ENCODE measurements at places on chromosomes 12 and 14. TPM values are rescaled to one million over a fixed set of nuclear protein-coding genes. Genes with fewer than 3 reads are reported as not detected.
A peak's percentile ranks its signal among the peaks of the same experiment; 100 is the strongest.

SERPINA9 gene
- 0.34 TPM for total RNA-seq

DNA sequence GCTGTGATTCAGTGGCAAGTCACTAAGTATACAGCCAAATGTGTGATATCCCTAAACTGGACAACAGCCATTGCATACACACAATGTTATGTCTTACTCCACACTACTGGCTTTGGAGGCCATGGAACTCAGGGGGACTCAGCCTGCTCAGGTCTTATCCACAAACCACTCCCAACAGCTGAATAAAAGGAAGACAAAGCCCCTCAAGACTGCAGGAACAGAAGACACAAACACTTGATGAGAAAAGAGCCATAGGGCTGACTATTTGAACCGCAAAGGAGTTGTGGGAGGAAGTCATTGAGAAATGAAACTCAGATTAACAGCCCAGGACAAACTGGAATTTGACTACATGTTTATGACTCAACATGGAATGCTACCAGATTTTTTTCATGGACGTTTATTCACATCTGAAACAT is 40.9 kb downstream of the PTGER2 start:
- DNase-seq, result peak; percentile 77

DHRS2 gene
- 3.4 TPM for total RNA-seq

DNA sequence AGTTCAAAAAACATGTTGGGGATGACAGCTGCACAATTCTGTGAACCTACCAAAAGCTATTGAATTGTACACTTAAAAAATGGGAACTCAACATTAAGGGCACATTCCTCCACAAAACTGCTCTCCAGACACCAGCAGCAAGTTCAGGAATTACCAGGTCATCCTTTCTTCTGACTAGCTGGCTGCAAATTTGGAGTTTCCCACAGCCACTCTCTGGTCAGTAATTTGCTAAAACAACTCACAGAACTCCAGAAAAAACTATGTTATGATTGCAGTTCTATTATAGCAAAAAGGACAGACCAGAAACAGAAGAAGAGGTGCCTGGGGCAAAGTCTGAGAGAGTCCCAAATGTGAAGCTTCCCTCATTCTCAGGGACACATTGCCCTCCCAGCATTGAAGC is 20.1 kb upstream of the PLEKHD1 start:
- peak; percentile 1 for DNase-seq

DNA sequence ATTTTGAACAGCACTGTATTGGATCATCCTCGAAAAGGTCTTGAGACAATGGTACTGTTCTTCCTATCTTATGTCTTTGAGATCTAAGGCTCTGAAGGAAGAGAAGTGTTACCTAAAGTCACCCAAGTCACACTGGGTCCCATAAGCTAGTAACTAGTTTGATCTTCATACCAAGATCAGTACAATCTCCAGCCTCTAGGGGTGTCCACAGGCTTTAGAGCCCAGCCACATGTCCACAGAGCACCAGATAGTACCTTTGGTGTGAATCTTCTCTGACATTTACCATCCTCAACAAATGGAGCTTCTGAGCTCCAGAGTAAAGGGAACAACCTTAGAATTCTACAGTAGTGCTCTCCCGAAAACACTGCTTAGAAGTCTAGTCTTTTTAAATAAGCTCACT is 78.7 kb downstream of the KSR2 start:
- DNase-seq, result no peak

DNA sequence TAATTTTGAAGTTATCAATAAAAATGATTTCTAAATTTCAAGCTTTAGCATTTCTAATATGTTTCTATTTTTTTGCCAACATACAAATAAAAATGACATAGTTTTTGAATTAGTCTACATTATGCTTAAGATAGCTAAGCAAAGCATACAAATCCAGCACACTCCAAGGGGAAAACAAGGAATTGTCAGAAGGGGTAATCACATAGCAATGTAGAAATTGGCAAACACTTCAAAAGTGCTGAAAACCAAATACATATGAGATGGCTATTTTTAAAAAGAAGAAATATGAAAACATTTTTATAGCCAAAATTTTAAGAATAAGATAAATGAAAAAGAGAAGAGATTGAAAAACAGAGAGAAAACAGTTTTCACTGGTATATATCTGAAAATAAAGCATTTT is 308.0 kb downstream of the SLC6A15 start:
- no peak for DNase-seq

DNA sequence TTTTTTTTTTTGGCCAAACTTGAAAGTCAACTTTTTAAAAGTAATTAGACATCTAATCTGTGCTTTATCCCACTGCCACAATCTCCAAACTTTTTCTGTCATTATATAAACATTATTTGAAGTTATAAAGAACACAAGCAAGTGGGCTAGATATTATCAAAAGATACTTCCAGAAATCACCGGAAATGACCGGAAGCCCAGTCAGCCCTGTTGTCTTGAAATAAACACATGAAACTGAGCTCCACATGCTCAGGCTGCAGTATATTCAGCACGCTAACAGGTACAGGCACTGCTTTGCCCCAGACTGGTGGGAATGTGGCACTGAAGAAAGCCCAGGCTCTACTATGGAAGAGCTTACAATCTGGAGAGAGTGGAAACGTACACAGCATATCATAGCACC is 158.9 kb upstream of the PLEKHG7 start:
- no peak for DNase-seq

GRCh38 chr14:73452341-73453186 is 5.8 kb downstream of the NUMB start:
- DNase-seq, result peak; percentile 90

GRCh38 chr12:2638273-2639019 is 156.3 kb upstream of the FKBP4 start:
- no peak for DNase-seq

- DNase-seq, result no peak
These were observed 78.6 kb downstream of the EML1 start for GRCh38 chr14:99871771-99872170.

RPS29 gene
- total RNA-seq, result 2,235 TPM

- peak; percentile 82 for DNase-seq
These were observed 58.8 kb upstream of the LTA4H start for GRCh38 chr12:96094201-96094600.

REM2 gene
- total RNA-seq, result not detected

IFNG-AS1 gene
- total RNA-seq, result not detected

CLEC6A gene
- not detected for total RNA-seq

DNA sequence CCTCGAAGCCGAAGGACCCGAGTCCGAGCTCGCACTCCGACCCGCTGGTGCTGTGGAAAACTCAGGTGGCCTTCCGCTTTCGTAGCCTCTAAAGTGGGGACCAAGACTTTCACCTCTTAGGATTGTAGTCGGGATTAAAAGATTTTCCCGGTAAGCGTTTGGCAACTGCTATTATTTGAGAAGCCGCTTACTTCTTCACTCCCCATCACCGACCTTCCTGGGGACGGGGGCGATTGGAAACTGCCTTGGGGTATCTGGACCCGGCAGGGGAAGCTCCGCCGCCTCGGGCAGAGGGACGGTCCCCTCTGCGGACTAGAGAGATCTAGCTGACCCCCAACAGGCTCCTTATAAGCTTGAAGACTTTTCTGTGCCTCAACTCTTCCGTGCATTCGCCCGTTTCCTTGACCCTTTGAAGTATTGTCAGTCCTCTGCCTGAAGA is 659 bp downstream of the TRAFD1 start:
- DNase-seq, result no peak

LRRC10 gene
- not detected for total RNA-seq

DNA sequence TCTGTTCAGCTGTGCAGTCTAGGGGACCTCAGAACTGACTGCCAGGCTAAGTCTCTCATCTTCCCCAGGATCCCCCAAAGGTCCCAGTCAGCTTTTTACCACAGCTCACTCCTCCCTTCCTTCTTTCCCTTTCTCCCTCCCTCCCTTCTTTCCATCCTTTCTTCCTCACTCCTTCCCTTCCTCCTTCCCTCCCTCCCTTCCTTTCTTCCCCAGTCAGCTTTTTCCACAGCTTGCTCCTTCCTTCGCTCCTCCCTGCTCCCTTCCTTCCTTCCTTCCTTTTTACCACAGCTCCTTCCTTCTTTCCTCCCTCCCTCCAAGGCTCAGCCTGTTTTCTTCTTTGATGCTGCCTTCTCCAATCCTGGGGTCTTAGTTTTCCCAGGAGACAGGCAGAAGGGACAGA is 39.2 kb downstream of the ATG14 start:
- no peak for DNase-seq

GRCh38 chr12:104166465-104166864 is 28.5 kb upstream of the NFYB start:
- no peak for DNase-seq

SLC25A47 gene
- 0.24 TPM for total RNA-seq

DNA sequence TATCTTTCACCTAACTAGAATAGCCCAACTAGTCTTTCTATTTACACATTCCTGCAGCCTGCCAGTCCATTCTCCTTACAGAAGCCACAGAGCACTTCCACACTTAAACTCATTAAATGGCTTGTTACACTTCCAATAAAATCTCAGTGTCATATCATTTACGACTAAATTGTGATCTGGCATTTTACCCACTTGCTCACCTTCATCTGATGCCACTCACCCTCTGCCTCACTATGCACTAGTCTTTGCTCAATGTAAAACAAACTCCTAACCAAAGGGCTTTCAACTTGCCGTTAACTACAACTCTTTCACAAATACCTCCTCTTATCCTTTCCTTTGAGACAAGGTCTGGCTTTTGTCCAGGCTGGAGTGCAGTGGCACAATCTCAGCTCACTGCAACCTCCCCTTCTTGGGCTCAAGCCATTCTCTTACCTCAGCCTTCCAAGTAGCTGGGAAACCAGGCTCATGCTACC is 24.1 kb downstream of the YAF2 start:
- DNase-seq, result no peak

GRCh38 chr12:75487308-75487707 is 6.8 kb downstream of the GLIPR1 start:
- DNase-seq, result no peak

GRCh38 chr14:92514844-92515514 is 1.4 kb downstream of the RIN3 start:
- no peak for DNase-seq

GRCh38 chr12:100368066-100368465 is 11.2 kb downstream of the SLC17A8 start:
- no peak for DNase-seq

TRPV4 gene
- not detected for total RNA-seq

- no peak for DNase-seq
These were observed 89.3 kb upstream of the DHRS4 start for GRCh38 chr14:23864259-23864658.

TTC9 gene
- 1.1 TPM for total RNA-seq

GRCh38 chr12:133203344-133204263 is 22.3 kb downstream of the ZNF268 start:
- DNase-seq, result no peak

GRCh38 chr12:112936927-112937326 is 1.3 kb upstream of the OAS3 start:
- no peak for DNase-seq

TDRD9 gene
- total RNA-seq, result not detected

SIRT4 gene
- total RNA-seq, result 1.4 TPM

DNA sequence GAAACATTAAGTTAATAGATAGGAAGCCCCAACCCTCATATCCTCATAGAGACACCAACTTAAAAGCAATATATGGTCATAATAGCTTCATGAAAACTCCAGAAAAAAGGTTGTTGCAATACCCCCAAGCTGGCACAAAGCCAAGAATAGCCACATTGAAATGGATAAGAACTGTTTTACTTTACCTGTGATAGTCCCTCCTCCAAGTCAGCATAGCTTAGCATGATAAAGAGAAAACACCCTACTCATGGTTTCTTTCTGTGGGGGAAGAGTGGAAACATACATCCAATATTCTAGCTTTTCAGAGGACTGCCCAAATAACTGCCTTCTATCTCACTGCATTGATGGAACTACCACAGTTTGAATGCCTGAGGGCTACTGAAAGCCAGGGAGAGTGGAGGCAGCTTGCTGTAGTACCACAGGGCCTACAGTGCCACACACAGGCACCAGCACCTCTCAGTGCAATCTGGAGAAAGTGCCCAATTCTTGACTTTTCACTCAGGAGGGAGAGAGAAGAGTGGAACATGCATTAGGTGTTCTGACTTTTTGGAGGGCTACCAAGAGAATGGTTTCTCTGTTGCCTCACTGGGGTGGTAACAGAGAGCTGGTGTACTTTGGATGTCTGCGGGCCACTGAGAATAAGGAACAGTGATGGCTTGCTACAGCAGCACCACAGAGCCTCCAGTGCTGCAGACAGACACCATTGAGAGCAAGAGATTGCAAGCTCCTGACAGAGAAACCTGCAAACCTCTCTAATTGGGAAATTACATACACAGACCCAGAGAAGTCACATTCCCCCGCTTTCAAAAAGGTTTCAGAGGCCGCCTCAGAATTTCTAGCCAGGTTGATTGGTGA is 157.1 kb upstream of the GARIN2 start:
- DNase-seq, result no peak

DNA sequence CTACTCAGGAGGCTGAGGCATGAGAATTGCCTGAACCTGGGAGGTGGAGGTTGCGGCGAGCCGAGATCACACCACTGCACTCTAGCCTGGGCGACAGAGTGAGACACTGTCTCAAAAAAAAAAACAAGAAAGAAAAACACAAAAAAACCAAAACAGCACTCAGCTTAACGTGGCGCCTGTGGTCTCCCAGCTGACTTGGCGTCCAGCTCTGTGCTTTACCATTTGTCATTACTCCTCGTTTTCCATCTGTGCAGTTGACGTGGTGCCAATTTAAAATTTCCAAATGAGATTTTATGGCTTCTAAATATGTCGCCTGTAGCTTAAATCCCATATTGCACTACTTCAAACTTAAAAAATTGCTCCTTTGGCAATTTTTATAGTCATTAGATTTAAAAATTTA is 2.0 kb downstream of the MGP start:
- DNase-seq, result no peak

GRCh38 chr14:55125403-55125802 is 3.6 kb upstream of the LGALS3 start:
- DNase-seq, result peak; percentile 53

DNA sequence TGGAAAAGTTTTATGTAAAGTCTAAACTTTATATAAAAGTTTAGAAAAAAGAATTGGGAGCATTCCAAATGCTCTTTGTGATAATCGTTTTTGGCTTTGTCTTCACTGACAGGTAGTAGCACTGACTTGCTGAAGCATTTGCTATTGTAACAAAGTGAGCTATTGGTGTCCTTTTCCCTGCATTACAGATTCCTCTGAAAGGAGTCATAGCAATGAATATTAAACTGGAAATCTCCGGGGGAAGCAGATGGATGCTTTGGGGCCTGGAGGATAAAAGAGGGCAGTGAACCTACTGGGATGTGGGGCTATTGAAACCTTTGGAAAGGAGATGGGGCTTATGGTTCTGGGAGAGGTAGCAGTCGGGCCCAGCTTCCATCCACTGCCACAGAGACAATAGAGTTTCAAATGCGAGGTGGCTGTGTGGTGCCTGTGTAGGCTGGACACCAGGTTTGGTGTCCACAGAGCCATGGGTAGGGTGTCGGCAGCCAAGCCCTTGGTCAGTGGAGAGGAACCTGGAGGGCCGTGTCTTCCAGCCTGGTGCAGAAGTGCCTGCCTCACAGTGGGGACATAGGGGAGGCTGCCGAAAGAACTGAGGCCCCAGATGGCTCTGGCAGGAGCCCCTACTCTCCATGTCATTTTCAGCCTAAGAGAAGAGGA is 10.1 kb downstream of the GSG1 start:
- no peak for DNase-seq

DNA sequence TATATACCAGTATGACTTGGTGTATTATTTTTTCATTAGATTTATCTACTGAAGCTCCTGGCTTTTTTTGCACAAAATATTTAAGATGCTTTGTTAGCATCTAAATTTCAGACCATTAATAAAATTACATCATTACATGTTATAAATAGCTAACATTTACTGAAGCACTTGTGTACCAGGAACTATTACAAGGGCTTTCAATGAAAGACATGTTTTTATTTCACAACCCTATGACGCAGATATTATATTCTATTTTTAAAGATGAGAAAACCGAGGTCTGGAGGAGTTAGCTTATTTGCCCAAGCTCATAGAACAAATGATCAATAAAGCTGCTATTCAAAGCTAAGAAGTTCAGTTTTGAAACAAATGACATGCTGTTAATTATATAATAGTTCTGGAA is 420.4 kb upstream of the DCN start:
- no peak for DNase-seq

All from A172 (cell line).